Karpas-422 (cell line): ENCODE measurements at places on chromosomes 6 and 20.

DNA sequence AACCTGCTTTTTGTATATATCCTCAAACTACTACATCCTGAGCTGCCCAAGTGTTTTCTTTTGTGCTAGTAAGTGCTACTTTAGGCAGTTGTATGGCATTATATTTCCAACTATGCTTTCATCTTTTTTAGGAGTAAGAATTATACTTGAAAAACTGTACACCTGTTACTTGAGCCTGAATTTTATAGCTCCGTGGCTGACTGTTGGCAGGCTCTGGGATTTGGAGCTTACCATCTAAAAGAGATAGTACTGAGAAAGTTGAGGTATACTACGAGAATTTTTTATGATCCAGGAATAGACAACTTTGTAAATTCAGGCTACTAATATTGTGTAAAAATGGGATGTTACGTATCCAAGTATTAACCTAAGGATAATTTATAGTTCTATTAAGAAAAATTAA, 32.4 kb downstream of the RNF217 start:
- no peak for DNase-seq

DNA sequence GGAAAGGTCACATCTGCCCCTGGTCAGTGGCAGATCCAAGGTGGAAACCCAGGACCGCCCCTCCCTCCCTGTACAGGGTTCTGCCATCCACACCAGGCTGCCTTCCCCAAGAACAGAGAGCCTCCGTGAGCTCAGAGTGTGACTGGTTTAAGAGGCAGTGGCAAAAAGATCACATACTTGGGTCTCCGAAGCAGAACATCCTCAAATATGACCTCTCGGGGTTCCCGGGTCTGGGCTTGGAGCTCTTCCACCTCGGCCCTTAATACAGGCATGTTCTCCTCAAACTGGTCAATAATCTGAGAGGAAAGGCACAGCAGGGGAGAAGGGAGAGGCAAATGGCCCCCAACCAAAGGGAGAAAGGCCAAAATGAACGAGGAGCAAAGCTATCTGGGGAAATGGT, 14.8 kb downstream of the C20orf96 start:
- no peak for DNase-seq

DNA sequence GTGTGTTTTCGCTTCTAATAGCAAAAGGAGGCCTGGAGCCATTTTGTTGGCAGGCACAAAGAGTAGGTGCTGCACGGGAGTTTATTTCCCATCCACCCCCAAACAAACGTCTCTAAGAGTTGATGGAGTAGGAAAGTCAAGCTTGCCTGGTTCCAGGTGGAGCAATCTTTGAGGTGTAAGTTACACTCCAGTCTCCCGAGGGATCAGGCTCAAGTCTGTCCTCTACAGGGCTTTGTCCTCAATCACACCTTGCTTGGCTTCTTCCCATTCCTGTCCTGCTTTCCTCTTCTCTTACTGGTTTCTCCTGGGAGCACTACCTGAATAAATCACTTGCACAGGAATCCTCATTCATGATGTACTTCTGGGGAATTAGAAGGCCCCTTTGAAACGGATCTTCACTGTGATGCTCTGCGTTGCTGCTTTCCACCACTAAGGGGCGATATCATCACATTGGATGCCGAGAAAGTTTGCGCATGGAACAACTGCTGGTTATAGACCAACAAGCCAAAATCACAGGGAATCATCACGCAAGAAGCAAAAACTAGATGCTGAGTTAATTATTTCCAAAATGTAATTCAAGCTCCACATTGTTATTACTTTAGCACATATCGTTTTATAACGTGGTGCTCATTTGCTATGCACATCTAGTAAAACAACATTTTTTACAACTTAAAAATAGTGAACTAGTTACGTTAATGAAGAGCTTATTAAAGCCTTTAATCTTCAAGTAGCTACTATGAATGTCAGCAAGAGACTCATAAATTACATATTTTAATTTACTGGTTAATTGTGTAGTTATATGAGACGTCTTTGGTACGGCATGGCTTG, 156.8 kb downstream of the DNAH8 start:
- peak; percentile 78 for DNase-seq

- no peak for DNase-seq
Measured at GRCh38 chr6:30005482-30005881, 55.6 kb upstream of the POLR1H start.

DNA sequence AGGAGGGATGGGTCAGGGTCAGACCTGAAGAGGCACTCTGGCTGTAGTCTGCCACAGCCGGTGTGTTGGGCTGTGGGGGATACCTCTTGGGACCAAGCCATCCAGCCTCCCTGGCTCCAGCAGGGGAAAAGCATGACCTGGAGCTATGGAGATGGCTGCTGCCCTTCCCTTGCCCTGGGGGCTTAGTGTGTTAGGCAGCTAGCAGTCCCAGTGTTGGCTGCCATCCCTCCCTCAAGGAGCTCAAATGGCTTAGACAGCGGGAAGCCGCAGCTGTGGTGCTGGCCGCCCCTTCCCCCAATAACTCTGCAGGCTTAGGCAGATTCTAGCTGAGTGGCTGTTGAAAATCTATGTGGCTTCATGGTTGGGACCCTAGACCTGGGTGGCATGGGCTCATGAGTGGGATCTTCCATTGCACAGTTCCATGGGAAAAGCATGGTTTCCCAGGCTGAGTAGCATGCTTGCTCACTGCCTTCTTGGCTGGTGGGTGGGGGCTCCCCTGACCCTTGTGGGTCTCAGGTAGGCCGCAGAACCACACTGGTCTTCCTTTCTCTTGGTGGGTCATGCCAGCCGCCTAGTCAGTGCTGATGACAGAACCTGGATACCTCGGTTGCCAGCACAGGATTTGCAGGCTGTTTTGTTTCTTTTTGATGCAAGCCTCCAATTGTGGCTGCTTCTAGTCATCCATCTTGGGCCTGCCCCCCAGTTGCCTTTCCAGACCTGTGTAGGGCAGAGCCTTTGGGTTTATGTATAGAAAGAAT, 69.0 kb upstream of the AHI1 start:
- no peak for DNase-seq

GRCh38 chr6:132464538-132465256, 48.2 kb downstream of the STX7 start:
- no peak for DNase-seq

GRCh38 chr6:36581716-36582115, 12.4 kb upstream of the SRSF3 start:
- no peak for DNase-seq

- no peak for DNase-seq
Measured at GRCh38 chr6:17418281-17419188, 25.1 kb downstream of the CAP2 start.
